ENCODE measurements at places on chromosomes 5 and 9.

DNA sequence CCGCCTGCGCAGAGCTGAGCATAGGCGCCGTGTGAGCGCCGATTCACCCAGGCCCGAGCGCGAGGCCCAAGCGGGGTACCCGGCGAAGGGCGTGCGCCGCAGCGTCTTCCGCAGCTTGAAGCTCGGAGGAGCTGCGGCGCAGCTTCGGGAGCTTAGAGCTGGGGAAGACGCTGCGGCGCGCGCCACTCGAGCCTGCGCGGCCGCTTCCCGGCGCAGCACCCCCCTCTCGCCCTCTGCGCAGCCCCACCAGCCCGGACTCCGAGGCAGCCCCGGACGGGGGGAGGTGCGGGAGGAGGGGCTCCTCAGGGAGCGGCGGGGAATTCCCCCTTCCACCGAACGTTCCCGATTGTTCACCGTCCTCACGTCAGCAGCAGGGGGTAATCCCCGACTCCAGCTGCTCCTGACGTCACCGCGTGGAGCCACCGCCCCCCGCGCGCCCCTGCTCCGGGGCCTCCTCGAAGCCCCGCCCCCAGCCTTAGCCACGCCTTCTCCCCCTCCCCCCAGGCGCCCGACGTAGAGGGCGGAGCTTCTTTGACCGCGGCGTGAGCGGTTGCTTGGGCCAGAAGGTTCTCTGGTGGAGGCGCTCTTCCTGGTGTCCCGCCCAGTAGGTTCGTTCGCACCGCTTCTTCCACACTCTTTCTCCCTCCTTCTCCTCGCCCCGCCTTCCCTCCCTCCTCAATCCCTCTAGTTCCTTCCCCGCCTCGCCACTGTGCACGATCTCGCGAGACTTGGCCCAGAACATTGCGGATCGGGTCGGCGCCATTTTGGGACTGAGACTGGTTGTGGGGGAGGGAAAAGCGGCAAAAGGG, at the start of gene GPBP1:
TSS of gene GPBP1 (plus strand) at position 741 of the 809 bp plus-strand sequence. CDS start 40,072 bp downstream, outside the sequence.
- DNase-seq: peak; percentile 95

GRCh38 chr5:171578829-171579491, 159.5 kb downstream of the FGF18 start:
- DNase-seq: no peak

DNA sequence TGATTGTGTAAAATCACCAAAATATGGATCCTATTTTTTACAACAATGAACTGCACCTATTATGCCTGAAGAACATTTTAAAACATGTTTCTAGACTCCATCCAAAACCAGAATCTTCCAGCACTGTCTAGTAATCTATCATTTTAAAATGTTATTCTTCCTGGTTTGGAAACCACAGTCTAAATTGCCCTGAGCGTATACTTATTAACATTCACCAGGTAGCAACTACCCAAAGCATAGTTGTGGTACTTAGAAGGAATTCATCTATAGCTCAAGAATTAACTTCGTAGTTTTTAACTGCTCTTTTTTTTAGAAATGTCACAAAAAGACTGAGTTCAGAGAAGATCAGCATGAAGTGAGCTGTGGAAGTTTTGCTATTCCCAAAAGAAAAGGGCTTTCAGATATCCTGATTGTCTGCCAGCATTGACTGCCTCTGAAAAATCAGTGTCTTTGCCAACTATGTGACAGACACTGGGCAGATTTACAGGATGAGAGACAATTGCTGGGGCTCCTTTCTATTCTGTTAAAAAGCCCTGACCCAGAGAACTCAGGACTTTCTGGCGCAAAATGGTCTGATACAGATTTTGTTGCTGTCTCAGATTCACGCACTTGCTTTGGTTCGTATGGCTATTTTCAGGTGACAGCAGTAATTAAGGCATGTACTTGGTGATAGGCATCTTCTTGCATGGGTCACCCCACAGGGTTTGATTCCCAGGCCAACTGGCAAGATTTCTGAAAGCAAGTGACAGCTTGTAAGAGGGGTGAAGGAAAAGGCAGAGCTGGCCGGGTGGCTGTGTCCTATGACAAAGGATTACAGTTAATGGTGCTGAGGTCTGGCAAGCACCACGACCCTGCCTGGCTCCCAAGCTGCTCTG, 152.5 kb upstream of the RAI14 start:
- DNase-seq: no peak

DNA sequence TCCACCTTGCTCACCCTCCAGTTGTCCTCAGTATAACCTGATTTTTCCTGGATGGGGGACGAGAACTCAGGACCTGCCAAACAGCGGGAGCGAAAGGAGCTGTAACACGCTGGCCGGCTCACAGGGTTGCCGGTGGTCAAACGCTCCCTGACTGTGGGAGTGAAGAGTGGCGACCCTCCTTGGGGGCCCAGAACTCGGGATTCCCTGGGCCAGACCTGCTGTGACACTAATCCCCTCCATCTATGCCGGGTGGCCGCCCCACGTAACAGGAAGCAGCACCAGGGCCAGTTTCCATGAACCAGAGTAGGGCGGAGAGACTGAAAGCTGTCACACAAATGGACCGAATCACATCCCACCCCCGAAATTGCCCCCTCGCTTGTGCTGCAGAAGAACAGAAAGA, 1809.2 kb upstream of the ACO1 start:
- no peak for DNase-seq

Measured in stimulated activated CD4-positive, alpha-beta T cell treated with anti-CD3 and anti-CD28 coated beads, Interleukin-12 subunit alpha, Interleukin-12 subunit beta, amount 100 ng/mL, for 48 hours (primary cell).